ENCODE measurements at places on chromosomes 12 and 14. TPM values are rescaled to one million over a fixed set of nuclear protein-coding genes. Genes with fewer than 3 reads are reported as not detected.

RND1 gene
- polyA plus RNA-seq, result 0.26 TPM

KLRD1 gene
- polyA plus RNA-seq, result 0.10 TPM

CRACR2A gene
- 0.55 TPM for polyA plus RNA-seq

FGFR1OP2 gene
- 26.7 TPM for polyA plus RNA-seq

RNASE7 gene
- polyA plus RNA-seq, result not detected

CD163 gene
- not detected for polyA plus RNA-seq

LRRK2 gene
- polyA plus RNA-seq, result 0.17 TPM

KRT6C gene
- polyA plus RNA-seq, result not detected

TMEM229B gene
- polyA plus RNA-seq, result not detected

ATL1 gene
- 6.0 TPM for polyA plus RNA-seq

WDR89 gene
- 3.2 TPM for polyA plus RNA-seq

All from IMR-90 (cell line).